ENCODE measurements at places on chromosomes 3 and 15.
A peak's percentile ranks its signal among the peaks of the same experiment; 100 is the strongest.

DNA sequence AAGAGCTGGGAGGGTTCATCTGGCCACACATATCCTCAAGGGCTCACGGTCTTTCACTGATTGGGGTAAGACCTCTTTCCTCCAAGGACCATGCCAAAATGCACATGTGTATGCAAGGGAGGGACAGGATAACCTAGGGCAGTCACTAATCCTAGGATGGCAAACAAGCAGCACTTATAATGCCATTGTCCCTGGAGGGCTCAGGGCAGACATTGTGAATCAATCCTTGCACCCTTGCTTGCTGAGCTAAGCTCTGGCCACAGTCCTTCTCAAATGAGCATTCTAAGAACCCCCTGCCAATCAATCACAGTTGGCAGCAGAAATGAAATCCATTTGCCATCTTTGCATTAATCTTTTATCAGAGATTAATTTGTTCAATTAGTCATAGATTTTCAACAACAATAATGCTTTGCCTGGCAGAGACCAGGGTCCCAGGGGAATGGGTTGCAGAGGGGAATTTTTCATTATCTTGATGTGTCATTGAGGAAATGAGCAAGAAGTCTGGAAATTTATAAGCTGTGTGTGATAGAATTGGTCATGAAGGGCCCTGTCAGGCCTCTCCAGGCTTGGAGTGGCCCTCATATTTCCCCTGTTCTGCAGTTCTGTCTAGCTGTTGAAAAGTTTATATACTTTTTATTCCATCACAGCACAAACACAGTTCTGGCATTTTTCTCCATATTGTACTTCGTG, 57.2 kb upstream of the KY start:
- no peak for DNase-seq

GRCh38 chr3:158095814-158096704, 10.2 kb downstream of the SHOX2 start:
- DNase-seq, result no peak

GRCh38 chr3:39755100-39755499, 54.3 kb upstream of the MYRIP start:
- DNase-seq, result no peak

DNA sequence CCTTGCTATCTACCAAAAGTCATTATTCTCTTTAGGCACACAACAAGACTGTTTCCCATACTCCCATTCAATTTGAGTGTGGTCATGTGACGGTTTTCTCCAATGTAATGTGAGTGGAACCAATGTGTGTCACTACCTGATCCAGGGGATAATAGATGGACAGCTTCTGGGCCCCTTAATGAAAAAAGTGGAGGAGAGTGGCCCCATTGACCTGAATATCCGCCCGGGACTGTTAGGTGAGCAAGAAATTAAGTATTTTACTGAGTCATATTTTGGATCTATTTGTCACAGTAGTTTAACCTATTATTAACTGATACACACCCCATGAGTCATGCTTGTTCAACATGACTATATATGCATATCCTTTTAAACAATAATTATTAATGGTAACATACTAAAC, 15.1 kb upstream of the ARID3B start:
- DNase-seq, result peak; percentile 93

DNA sequence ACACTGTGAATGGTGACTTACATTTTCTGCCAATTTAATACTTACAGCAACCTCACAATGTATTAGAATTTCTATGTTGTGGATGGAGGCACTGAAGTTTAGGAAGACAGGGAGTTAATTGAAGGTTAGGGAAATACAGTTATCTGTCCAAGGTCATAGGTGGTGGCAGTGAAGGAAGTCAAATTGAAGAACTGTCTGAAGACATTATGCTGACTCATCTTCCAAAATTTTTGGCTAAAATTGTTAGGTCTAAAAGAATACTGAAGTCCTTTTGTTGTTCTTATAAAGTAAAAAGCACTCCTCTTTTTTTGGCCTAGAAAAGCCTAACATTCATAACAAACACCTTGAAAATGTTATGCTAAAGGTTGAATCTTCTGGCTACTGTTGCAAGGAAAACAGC, 27.7 kb downstream of the EMC4 start:
- DNase-seq, result no peak

DNA sequence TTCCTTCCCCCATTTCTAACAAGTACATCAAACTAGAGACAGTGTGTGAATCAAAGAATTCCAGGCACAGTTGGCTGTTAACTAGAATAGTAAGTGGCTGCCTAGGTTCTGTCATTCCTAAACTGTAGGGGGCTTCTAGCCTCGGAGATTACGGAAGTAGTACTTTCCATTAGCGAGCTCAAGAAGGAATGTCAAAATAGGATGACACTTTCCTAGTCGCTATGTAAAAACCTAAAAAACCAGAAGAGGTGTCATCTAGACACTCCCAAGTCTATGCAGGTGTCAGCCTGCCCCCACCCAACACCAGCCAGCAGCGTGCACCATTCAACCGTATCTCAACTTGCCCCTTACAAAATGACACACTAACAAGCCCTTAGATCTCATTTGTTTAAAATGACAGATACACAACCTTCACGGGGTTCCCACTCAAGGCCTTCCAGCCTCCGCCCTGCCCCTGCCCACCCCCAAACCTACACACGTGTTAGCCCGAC, 874 bp downstream of the INO80 start:
- peak; percentile 43 for DNase-seq

GRCh38 chr3:196666001-196666867, 26.7 kb downstream of the NRROS start:
- DNase-seq, result no peak

DNA sequence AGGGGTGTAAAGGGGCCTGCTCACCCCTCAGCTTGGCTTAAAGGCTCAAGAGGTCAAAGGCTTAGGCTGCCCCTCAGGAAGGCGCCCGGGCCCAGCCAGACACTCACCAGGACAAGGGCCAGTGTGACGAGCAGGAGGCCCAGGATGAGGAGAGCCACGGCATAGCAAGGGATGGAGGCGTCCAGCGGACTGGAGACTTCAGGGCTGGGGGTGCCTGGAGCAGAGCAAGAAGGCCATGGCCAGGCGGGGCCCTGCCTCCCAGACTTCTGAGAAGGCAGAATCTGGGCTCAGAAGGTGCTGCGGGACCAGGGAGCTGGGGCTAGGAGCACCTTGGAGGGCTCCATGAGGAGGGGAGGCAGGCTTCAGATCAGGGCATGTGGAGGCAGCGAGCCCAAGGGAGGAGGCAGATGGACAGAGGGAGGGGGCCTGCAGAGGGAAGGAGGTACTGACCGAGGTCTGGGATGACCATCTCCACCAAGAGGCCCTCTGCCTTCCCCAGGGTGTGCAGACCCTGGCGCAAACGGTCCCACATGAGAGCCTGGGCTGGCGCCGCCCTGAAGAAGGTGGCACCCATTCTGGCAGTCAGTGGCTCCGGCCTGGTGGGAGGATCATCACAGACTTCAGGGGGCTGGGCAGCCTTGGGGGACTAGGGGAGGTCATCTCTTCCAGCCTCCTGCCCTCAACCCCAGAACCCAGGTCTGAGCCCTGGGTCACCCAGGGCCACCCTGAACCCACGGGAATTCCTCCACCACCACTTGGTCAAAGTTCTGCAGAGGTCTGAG, 24.5 kb downstream of the C15orf39 start:
- no peak for DNase-seq

All from HCEC 1CT (cell line).